ENCODE measurements at places on chromosomes 2 and 18.
A peak's percentile ranks its signal among the peaks of the same experiment; 100 is the strongest.

- DNase-seq, result peak; percentile 47
Measured at GRCh38 chr18:74631623-74632350, 34.1 kb downstream of the ZNF407 start.

GRCh38 chr2:207225773-207226172 is 60.0 kb upstream of the KLF7 start:
- no peak for DNase-seq

- DNase-seq, result peak; percentile 39
Measured at GRCh38 chr2:157627594-157628476, 829 bp downstream of the ACVR1C start.

- DNase-seq, result no peak
Measured at GRCh38 chr2:199810422-199811171, 40.4 kb downstream of the FTCDNL1 start.

- no peak for DNase-seq
Measured at GRCh38 chr2:19355014-19355405, 3.4 kb downstream of the OSR1 start.

GRCh38 chr2:85342156-85342555 is 12.2 kb downstream of the RETSAT start:
- no peak for DNase-seq

GRCh38 chr2:128406736-128407554 is 88.3 kb upstream of the HS6ST1 start:
- no peak for DNase-seq

DNA sequence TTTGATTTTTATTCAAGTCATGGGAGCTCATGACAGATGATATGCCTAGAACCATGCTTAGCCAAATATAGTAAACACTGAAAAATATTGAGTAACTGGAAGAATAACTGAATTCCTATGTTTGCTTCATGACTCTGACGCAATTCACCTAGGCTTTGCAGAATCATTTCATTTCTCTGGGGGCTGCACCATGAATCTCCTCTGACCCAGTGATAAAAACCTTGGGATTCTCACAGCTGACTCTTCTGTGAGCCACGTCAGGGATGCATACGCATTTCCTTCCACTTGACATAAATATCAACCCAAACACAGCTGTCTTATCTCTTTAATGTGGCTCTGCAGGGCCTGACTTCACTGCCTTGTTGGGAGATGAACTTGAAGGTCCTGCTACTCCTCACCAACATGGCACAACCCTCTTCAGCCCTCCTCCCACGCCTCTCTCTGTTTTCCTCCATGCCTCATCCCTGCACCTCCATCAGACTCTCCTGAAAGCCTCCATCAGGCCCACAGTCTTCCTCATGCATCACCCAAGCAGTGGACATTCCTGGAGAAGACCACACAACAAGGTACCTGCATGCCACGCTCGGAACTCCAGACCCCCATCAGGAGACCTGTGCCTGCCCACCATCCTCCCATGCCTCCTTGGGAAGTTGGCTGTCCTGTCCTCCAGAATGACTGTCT is 29.8 kb downstream of the COL6A3 start:
- DNase-seq, result no peak

GRCh38 chr2:215602997-215603396 is 167.1 kb upstream of the FN1 start:
- DNase-seq, result no peak

GRCh38 chr18:44693030-44693784 is 12.5 kb downstream of the SETBP1 start:
- no peak for DNase-seq

DNA sequence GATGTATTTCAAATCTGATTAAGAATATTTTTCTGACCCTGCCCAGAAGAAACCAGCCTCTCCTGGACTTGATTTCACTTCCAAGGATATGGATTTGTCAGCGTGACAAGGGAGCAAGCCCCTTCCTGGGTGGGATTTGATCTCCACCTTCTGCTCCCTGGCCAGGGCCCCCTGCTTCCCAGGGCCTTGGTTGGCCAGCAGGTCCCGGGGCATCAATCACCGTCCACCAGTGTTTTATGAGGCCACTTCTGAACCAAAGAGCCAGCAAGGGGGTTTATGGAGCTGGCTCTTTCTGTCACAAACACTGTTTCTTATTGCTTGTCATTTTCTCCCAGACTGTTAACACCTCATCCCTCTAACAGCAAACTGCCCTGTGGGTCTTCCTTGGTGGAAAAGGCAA is 320.5 kb upstream of the SKOR2 start:
- DNase-seq, result no peak
